SK-N-DZ (cell line): ENCODE measurements at places on chromosomes 4 and X.

- DNase-seq = no peak
Measured at GRCh38 chr4:140336730-140337129, 36.7 kb upstream of the SCOC start.

- DNase-seq = no peak
Measured at GRCh38 chr4:174553828-174554227, 31.5 kb upstream of the HPGD start.

GRCh38 chrX:151754641-151755215, 20.2 kb downstream of the CNGA2 start:
- no peak for DNase-seq

DNA sequence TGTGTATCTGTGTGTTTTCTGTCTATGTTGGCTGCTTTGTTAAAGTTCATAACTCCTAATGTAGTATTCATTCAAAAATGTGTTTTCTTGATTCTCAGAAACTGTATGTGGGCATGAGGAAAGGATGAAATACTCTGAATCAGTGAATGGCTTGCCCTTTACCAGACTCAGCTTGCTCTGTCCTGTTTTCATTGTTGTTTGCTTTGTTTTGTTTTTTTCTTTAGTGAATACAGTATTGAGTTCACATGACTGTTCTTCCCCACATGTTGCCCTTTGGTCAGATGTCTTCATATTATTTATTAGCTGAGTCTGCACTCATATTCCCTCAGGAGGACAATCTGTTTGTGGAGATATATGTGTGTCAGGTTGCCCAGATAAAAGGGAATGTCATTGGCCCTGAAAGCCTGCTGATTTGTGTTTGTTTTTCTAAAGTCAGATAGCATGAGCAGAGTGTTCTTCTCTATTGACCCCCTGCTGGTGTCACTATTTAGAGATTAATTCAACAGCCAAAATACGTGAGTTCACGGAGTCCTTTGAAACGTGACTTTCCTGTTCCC, 1184.4 kb downstream of the RPA4 start:
- no peak for DNase-seq

DNA sequence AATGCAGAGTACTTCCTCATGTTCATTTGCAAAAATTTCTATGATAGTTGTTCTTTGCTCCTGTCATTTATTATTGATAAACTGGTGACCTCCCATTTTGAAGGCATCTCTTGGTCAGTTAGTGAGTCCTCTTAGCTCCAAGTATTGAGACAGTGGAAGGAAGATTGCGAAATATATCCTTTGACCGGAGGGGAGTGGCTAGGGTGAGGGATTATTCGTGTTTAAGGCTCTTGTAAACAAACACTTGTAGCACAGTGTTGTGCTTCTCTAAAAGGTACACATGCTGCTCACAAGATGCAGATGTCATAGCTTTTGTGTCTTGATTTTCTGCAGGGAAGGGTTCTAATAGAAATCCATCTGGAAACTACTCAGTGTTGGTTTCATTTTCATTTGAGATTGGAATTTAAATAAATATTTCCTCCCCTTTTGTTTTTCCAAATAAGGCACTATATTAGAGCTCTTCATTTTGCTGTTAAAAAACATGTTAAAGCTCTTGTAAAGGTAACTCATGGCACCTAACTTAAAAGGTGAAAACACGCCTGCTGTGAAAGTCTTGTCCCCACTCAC, 21.8 kb downstream of the TXLNG start:
- DNase-seq = no peak

- DNase-seq = no peak
Measured at GRCh38 chr4:173763389-173763788, 233.4 kb upstream of the HAND2 start.

GRCh38 chr4:144711700-144712456, 65.9 kb downstream of the HHIP start:
- no peak for DNase-seq

DNA sequence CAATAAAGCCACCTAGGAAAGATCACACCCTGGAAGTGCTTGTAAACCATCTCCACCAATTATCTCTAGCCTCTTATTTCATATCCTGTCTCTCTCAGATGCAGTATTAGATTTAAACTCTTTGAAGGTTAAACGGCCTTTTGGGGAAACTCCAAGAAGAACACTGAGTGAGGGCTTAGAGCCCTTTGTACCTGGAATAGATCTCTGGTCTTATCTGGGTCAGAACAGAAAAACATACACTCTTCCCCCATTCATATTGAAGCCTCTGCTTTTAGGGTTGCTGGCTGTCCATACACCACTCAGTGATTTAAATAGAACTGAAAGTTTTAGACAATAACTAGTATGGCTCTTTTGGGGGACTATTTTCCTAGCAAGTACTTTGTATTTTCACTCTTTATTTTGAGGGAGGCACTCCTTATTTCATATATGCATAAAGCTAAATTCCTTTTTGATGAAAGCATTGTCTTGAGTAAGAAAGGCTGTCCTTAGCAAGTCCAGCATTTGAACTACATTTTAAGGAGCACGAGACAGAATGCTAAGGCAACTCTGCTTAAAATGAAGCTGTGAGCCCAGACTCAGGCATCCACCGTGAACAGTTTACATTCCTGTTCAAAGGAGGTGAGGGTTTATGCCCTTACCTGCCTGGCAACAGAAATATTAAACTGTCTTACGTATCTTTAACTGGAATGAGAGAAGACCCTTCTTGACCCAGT, 17.4 kb downstream of the YY2 start:
- DNase-seq = no peak

DNA sequence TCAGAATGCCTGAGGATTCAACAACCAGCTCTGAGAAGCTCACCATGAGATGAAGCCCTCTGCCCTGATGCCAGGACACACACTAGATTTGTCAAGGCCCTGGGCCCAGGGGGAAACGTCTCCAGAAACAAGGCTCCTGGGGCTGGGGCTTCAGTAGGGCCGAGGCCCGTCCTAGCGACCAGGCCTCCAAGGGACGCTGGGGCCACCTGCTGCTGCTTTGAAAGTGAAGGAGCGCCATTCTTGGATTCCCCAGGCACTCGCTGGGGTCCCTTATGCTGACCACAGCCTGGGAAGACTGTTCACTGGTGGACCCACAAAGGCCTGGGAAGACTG, 23.9 kb downstream of the PDE6B start:
- DNase-seq = no peak

- no peak for DNase-seq
Measured at GRCh38 chr4:23311983-23312382, 577.9 kb downstream of the PPARGC1A start.

DNA sequence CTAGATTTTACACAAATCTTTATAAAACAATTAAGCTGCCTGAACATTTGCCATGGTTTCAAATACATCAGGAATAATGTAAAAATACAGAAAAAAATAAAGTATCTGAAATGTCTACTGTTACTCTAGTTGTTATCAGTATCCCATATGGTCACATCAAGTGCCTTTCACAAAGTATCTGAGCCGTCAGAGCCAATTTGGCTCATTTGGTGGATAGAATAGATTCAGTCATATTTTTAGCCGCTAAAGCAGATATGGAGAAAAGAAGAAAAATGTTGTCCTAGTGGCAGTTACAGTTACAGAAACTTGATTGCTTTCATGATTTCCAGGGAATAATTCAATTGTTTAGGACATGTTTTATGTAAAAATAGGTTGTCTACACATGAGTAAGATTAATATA, 641.1 kb downstream of the RAPGEF2 start:
- DNase-seq = no peak

DNA sequence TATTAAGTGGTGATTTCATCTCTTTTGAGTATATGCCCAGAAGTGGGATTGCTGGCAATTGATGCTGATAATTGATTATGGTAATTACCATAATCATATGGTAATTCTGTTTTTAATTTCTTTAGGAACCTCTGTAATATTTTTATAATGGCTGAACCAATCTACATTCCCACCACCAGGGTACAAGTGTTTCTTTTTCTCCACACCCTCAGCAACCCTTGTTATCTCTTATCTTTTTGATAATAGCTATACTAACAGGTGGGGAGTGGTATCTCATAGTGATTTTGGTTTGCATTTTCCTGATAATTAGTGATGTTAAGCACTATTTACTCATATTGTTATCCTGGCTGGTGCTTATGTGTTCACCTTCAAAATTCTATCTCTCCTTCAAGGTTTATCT, 212.6 kb downstream of the FMR1NB start:
- no peak for DNase-seq

- DNase-seq = peak; percentile 63
Measured at GRCh38 chr4:173235050-173235449, 66.4 kb downstream of the GALNT7 start.

DNA sequence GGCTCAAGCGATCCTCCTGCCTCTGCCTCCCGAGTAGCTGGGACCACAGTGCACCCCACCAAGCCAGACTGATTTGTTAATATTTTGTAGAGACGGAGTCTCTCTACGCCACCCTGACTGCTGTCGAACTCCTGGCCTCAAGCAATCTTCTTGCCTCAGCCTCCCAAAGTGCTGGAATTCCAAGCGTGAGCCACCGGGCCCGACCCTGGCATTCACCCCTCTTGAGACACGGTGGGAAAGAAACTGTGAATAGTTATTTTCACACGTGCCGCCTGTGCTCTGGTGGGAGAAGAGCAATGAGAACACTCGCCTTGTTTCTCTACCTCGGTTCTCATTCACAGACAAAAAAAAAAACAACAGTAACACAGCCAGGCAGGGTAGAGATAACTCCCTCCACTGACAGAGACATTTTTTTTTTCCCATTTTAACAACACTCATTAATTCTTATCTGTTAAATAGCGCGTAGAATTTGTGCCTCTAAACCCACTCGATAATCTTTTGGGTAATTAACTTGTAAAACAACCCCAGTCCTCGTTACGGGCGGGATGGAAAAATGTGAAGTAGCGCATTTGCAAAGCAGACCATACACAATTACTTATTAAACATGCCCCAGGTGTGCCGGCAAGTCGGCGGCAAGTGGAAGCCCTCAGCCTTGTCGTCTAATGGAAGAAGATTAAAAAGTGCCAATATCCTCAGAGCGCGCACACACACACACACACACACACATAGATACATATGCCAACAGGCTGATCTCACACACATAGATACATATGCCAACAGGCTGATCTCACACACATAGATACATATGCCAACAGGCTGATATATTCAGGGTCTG, 103.3 kb downstream of the DHRSX start:
- no peak for DNase-seq

GRCh38 chr4:38106311-38106710, 146.1 kb downstream of the PTTG2 start:
- no peak for DNase-seq

DNA sequence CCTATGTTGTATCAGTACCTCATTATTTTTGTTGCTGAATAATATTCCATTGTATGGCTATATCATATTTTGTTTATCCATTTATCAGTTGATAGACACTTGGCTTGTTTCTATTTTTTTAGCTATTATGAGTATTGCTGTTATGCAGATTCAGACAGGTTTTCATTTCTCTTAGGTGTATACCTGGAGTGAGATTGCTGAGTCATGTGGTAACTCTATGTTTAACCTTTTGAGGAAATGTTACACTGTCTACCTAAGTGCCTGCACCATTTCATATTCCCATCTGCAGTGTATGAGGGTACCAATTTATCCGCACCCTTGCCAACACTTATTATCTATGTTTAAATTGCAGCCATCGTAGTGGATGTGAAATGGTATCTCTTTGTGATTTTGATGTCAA, 43.0 kb upstream of the SH3RF1 start:
- DNase-seq = no peak

DNA sequence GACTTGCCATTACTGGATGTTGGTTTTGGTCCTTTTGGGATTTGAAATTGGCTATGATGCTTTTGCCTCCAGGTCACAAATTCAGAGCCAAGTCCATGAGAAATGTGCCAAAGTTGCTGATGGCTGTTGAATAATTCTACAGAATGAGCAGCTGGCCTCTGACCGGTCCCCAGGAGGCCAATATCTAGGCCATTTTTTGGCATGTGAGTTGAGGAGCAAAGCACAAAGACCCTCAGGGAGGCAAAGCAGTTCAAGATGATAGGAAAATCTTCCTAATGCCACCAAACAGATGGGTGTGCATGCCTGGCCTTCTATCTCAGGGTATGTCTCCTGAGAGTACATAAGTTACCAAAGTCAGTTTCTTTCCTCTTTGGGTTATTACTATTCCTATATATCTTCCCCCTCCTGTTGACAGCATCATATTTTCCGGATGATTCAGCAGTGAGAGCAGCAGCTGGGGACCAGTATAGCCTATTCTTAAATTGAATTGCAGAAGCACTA, 44.4 kb downstream of the SEL1L3 start:
- DNase-seq = no peak

DNA sequence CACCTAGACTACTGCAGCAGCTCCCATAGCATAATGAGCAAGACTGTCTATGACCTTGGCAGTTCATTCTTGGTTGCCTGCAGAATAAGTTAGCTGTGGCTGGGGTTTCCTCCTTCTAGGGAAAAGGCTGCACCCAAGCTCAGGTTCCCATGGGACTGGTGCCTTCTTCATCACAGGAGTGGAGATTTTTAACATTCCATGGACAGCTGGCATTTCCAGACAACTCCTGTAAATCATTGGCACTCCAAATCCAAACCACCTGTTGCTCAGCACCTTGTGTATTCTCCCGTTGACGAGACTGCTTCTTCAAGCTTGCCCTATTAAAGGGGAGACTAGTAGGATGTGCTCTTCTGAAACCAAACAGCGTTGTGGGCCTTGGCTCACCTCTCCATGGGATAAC, 7.8 kb upstream of the NUP54 start:
- no peak for DNase-seq

DNA sequence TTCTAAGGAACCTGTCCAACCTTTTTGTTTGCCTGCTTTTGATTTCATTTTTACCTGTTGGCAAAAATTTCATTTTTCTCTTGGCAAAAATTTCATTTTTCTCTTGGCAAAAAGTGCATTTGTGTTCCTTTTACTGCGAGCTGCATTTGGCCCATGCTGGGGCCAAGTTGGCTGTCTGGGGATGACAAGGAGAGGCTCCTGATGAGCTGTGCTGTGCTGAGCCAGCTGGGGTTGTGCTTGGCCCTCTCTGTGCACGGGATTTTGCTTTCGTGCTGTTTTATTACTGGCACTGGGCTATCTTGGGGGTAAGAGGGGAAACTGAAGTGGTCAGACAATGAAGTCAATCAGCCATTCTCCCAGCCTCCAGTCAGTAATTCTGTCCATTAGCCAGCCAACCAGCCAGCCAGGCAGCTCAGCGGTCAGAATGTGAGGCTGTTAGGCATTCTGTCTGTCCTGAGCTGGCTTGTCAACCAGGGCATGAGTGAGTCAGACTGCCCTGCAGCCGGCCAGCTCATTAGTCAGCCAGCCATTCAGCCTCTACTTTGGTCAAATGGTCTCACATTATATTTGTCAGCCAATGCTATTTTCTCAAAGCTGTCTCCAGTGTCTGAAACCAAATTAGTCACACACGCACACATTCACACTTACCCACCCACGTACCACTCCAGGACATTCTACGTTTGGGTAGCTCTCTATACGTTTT, 56.9 kb upstream of the PRPS1 start:
- no peak for DNase-seq

- peak; percentile 18 for DNase-seq
Measured at GRCh38 chr4:152169683-152170082, 366.2 kb downstream of the FBXW7 start.
